Karpas-422 (cell line): ENCODE measurements at places on chromosomes 6 and 20. TPM values are rescaled to one million over a fixed set of nuclear protein-coding genes. Genes with fewer than 3 reads are reported as not detected.
A peak's percentile ranks its signal among the peaks of the same experiment; 100 is the strongest.

DNA sequence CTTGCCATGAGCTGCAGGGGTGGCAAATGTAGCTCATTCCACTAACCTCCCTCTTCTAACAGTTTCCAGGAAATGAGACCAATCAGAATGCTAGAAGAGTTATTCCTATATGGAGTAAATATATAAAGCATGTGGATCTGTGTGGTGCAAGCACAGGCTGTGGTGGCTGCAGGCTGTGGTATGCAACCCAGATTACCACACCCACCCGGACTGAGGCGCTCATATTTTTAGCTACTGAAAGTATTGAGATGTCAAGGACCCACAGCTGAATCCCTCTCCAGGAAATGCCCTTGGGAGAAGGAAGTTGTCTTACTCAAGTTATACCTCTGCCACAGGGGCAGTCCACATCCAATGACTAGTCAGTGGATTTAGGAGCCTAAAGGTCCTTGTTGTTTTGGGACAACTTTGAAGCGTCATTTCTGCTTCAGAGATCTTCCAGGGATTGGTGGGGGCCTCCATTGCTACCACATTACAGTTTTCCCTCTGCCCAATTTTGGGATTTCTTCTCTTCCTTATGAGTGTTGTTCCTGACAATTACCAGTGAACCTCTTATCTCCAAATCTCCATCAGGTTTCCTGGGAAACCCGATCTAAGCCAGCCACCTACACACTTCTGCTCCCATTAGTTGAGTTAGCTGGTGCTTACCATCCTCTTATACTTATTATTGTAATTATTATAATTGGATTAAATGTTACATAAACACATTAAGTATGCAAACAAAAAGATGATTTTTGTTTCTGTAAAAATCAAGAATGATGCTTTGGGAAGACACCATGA is 12.1 kb upstream of the REPS1 start:
- no peaks in the 10 kb centered on the region for H3K27me3 ChIP-seq
- H3K4me3 ChIP-seq, result no peak overlapping the region
- no peak overlapping the region for H3K27ac ChIP-seq
- H3K4me1 ChIP-seq, result no peaks in the 10 kb centered on the region

The UBE2C gene
- 124 and 141 TPM in 2 replicates for total RNA-seq

DNA sequence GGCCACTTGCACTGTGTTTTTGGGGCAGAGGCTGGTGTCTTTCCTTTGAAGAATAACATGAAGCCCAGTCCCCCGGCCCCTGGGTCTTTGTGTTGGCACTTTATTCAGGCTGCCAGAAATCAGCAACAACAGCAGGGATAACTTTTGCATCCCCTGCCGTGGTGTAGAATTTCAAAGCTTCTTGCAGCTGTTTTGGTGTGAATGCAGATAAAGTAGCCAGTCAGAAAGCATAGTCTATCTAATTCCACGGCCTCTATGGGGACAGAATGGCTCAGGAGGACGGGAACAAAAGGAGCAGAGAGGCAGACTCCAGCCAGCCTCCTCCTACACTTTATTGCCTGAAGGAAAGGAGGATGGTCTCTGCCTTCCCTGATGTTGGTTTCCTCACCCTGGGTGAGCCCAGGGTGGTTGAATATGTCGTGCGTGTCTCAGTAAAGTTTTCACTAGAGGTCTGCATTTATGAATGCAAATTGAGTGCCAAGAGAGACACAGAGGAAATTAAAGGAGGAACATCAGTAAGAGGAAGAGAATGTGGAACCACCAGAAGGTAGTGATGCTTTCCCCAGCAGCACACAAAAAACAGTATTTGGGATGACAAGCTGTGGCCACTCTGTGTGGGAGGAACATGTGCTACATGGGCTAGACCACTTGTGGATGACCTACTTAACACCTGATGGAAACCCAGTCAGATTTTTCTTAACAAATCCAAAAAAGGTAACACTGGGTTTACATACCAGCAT is 125.9 kb upstream of the TRAF3IP2 start:
- peaks cover 72% of the 10 kb centered on the region for H3K4me1 ChIP-seq
- peaks cover 32% of the 10 kb centered on the region for H3K36me3 ChIP-seq
- peak overlapping the region; percentile 80 for H3K27ac ChIP-seq
- peak; percentile 73 for DNase-seq

DNA sequence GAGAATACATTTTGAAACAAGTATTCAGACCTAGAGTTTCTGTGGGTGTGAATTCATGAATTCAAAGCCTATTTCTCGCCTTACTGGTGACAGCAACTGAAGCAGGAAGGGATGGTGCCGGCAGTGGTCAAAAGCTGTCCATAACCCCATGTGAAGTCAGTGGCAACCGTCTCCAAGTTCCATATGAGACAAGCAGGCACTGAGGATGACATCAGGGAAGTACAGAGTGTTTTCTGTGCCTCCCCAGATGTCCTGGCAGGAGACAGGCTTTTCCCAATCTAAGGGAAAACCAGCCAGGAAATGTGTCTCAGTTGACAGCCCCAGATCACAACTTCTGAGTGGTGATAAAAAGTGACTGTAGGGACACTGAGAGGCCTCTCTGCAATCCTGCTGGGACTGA is 66.6 kb downstream of the HIVEP2 start:
- no peaks in the 10 kb centered on the region for H3K27me3 ChIP-seq
- no peak for DNase-seq
- no peaks in the 10 kb centered on the region for H3K36me3 ChIP-seq
- H3K27ac ChIP-seq, result no peak overlapping the region
- no peaks in the 10 kb centered on the region for H3K4me1 ChIP-seq
- no peak overlapping the region for H3K4me3 ChIP-seq

The MAP7 gene
- not detected in 2 replicates for total RNA-seq

The MAN1A1 gene
- 0.43 and 0.48 TPM in 2 replicates for total RNA-seq

- no peak for DNase-seq
- H3K27ac ChIP-seq, result no peak overlapping the region
- no peak overlapping the region for H3K4me3 ChIP-seq
- no peaks in the 10 kb centered on the region for H3K27me3 ChIP-seq
- peaks cover 15% of the 10 kb centered on the region for H3K4me1 ChIP-seq
- no peaks in the 10 kb centered on the region for H3K36me3 ChIP-seq
Observed at GRCh38 chr6:139395891-139396301, 21.4 kb upstream of the CITED2 start.

- H3K4me1 ChIP-seq, result peaks cover 31% of the 10 kb centered on the region
- H3K27ac ChIP-seq, result no peak overlapping the region
- H3K27me3 ChIP-seq, result no peaks in the 10 kb centered on the region
- peaks cover 19% of the 10 kb centered on the region for H3K36me3 ChIP-seq
- H3K4me3 ChIP-seq, result no peak overlapping the region
- no peak for DNase-seq
Observed at GRCh38 chr20:37703035-37703845, 9.4 kb downstream of the CTNNBL1 start.

GRCh38 chr6:93474733-93475179 is 55.4 kb upstream of the EPHA7 start:
- H3K4me3 ChIP-seq, result no peak overlapping the region
- no peaks in the 10 kb centered on the region for H3K27me3 ChIP-seq
- DNase-seq, result no peak
- no peak overlapping the region for H3K27ac ChIP-seq

GRCh38 chr6:129966125-129966524 is 52.3 kb upstream of the L3MBTL3 start:
- no peak overlapping the region for H3K27ac ChIP-seq
- no peak overlapping the region for H3K4me3 ChIP-seq
- no peaks in the 10 kb centered on the region for H3K4me1 ChIP-seq
- H3K27me3 ChIP-seq, result no peaks in the 10 kb centered on the region
- H3K36me3 ChIP-seq, result no peaks in the 10 kb centered on the region

- H3K4me1 ChIP-seq, result no peaks in the 10 kb centered on the region
- no peak for DNase-seq
- peaks cover 3% of the 10 kb centered on the region; the same call in 1 of the 2 replicates for H3K27me3 ChIP-seq
- no peak overlapping the region for H3K4me3 ChIP-seq
Observed at GRCh38 chr6:38720295-38720694, 5.2 kb downstream of the DNAH8 start.

The KLC4 gene
- total RNA-seq, result 13.8 and 29.3 TPM in 2 replicates

The SALL4 gene
- total RNA-seq, result 0.07 TPM in 1 of 2 replicates, not detected in the other

DNA sequence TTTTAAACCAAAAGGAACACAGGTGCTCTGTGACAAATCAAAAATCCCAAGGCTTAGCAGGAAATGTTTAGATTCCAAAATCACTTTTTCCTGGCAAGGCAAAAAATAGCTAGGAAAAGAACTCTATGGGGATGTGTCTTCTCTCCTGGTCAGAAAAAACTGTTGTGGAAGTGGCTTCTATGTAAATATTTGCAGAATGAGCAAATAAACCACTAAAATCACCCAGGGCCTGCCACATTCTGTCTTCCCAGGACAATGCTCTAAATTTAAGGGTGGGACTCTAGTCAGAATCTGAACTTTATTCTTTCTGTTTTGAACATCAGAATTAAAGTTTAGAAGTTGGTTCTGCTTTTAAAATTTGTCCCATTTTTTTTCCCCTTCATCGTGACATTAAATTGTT is 29.3 kb downstream of the GCM1 start:
- H3K4me1 ChIP-seq, result no peaks in the 10 kb centered on the region
- H3K4me3 ChIP-seq, result no peak overlapping the region
- H3K27me3 ChIP-seq, result no peaks in the 10 kb centered on the region
- H3K36me3 ChIP-seq, result no peaks in the 10 kb centered on the region

- DNase-seq, result no peak
- H3K4me1 ChIP-seq, result no peaks in the 10 kb centered on the region
- no peaks in the 10 kb centered on the region for H3K36me3 ChIP-seq
- no peak overlapping the region for H3K4me3 ChIP-seq
- H3K27me3 ChIP-seq, result no peaks in the 10 kb centered on the region
Observed at GRCh38 chr6:66481216-66481615, 774.2 kb upstream of the EYS start.

The C2 gene
- not detected in 2 replicates for total RNA-seq

DNA sequence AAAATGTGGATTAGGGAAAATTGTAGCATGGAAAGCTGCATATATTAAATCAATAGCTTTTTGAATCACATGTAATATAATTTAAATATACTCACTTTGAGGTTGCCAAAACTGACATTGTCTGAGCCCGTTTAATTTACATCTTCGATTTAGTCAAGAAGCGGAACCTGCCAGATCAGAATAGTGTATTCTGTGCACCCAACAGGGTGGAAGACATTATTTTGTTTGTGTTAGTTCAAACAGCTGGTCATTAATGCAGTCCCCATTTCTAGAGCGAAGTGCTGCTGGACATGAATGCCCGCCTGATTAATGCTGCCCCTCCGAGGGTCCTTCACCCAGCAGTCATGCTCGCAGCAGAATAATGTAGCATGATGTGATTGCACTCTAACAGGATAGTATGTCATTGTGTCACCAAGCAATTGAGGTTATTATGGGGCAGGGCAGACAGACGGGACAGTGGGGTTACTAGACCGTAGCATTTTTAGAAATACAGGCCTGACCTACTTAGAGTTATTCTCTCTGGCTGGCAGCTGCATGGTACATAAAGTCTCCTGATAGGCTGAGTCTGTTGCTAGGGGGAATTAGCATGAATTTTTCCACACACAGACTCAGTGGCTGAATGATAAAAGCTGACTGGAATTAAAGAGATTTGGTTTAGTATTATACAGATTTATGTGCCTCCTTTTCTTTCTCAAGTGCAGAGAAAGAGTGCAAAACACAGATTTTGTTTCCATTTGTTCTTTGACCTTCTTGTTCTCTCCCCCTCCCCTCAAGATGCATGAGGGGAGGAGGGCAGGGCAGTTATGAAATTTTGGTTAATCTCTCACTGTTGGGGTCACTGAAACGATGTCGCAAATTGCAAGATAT is 147.1 kb downstream of the PRL start:
- no peak overlapping the region for H3K4me3 ChIP-seq
- DNase-seq, result peak; percentile 40
- no peaks in the 10 kb centered on the region for H3K4me1 ChIP-seq

The POM121L2 gene
- total RNA-seq, result not detected in 2 replicates

DNA sequence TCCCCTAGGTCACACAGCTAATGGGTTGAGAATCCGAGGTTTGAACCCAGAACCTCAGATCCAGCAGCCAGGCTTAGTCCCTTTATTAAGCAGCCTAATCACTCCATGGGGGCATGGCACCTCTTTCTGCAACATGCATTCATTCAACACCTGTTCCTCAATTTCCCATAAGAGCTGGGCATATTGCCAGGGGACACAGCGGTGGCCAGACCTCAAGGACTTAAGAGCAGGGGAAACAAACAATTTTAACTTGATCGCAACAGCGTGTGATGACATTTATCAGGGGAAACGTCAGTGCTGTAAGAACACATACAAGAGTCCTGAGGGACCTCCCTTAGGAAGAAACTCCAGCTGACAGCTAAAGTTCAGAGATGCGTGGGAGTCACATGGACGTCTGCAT is 267.4 kb upstream of the CDH4 start:
- H3K36me3 ChIP-seq, result no peaks in the 10 kb centered on the region
- H3K27ac ChIP-seq, result no peak overlapping the region
- H3K4me3 ChIP-seq, result no peak overlapping the region
- no peaks in the 10 kb centered on the region for H3K4me1 ChIP-seq

DNA sequence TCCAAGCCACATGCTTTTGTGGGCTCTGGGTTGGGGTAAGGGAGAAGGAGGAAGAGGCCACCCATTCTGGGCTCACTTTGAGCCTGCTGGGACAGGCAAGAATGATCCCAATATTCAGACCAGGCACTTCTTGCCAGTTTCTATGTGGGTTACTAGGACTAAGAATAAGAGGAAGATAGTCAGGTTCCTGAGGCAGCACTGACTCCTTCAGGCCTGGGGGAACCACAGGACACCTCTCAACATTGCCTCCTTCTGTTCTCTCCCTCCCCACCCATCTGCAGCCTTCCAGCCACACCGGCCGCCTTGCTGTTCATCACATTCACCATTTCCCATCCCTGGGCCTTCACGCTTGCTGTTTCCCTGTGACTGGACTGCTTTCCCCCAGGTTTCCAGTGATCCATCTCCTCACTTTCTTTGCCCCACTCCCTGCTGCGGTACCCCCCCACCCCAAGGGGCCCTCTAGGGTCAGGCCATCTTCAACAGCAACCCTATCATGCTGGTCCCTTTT is 69.2 kb upstream of the SIRPA start:
- no peak overlapping the region for H3K27ac ChIP-seq
- no peak for DNase-seq
- no peaks in the 10 kb centered on the region for H3K36me3 ChIP-seq
- no peak overlapping the region for H3K4me3 ChIP-seq
- H3K27me3 ChIP-seq, result no peaks in the 10 kb centered on the region

GRCh38 chr6:28922821-28923317 is 916 bp downstream of the TRIM27 start:
- peak overlapping the region; percentile 63 for H3K27ac ChIP-seq
- peaks cover 20% of the 10 kb centered on the region for H3K4me1 ChIP-seq
- DNase-seq, result peak; percentile 88
- H3K27me3 ChIP-seq, result no peaks in the 10 kb centered on the region
- H3K36me3 ChIP-seq, result peaks cover 41% of the 10 kb centered on the region

DNA sequence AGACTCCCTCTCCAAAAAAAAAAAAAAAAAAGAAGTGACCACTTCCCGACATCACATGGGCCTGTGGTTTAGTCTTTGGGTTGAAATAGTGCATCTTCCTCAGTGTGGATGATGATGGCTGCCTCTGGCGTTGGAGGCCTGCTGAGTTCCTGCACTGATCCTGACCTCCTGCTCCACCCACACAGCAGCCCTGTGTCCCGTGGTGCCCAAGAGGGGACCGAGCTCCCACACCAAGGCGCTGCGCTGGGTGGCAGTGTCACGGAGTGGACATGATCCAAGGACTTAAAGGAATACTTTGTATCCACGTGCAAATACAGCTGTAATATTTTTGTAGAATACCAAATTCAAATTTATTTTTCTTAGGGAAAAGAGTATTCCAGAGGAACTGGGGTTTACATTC is 109.2 kb upstream of the PHACTR3 start:
- no peaks in the 10 kb centered on the region for H3K36me3 ChIP-seq
- no peaks in the 10 kb centered on the region for H3K4me1 ChIP-seq
- no peak overlapping the region for H3K4me3 ChIP-seq
- DNase-seq, result no peak
- no peaks in the 10 kb centered on the region for H3K27me3 ChIP-seq

- no peak overlapping the region for H3K27ac ChIP-seq
- H3K27me3 ChIP-seq, result no peaks in the 10 kb centered on the region
- DNase-seq, result no peak
- H3K36me3 ChIP-seq, result no peaks in the 10 kb centered on the region
- no peaks in the 10 kb centered on the region for H3K4me1 ChIP-seq
Observed at GRCh38 chr6:18117136-18117535, 5.3 kb downstream of the NHLRC1 start.
